Neural progenitor cell (in vitro differentiated cells): ENCODE measurements at places on chromosomes 4 and X. TPM values are rescaled to one million over a fixed set of nuclear protein-coding genes. Genes with fewer than 3 reads are reported as not detected.
A peak's percentile ranks its signal among the peaks of the same experiment; 100 is the strongest.

The GSX2 gene
- 0.59 TPM in 1 of 2 replicates, not detected in the other for total RNA-seq

The AFP gene
- total RNA-seq, result 0.62 TPM in 1 of 2 replicates, not detected in the other

The DMP1 gene
- not detected in 2 replicates for total RNA-seq

The MEPE gene
- not detected in 2 replicates for total RNA-seq

The CT45A2 gene
- total RNA-seq, result not detected in 2 replicates

The SAGE1 gene
- total RNA-seq, result not detected in 2 replicates

The ZNF732 gene
- not detected in 2 replicates for total RNA-seq

The PNMA5 gene
- total RNA-seq, result not detected in 2 replicates

The C1QTNF7 gene
- total RNA-seq, result not detected in 2 replicates

The MAGEA9B gene
- not detected in 2 replicates for total RNA-seq

DNA sequence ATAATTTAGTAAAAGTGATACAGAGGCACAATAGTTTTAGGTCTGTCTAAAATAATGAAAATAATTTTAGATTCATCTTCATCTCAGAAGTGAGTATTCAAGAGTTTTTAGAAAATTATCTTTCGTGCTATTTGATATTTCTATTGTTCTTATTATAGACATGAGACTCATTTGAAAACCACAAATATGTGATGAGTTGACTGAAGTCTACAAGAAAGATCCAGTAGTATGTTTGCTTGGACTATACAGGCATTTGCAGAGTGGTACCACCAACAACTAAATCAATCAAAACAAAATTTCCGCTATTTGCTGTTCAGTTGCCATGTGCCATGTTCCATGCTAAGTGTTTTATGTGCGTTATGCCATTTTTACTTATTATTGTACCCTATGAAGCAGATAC is 1318.5 kb downstream of the STIM2 start:
- H3K4me3 ChIP-seq, result no peak overlapping the region
- H3K27me3 ChIP-seq, result no peaks in the 10 kb centered on the region
- no peaks in the 10 kb centered on the region for H3K4me1 ChIP-seq
- no peak overlapping the region for H3K27ac ChIP-seq
- no peak for DNase-seq

GRCh38 chrX:105483011-105483410 is 262.5 kb upstream of the TEX13A start:
- DNase-seq, result no peak
- H3K27me3 ChIP-seq, result no peaks in the 10 kb centered on the region
- no peaks in the 10 kb centered on the region for H3K4me1 ChIP-seq

- peaks cover 42% of the 10 kb centered on the region for H3K27me3 ChIP-seq
- no peaks in the 10 kb centered on the region for H3K36me3 ChIP-seq
- H3K4me3 ChIP-seq, result peak overlapping the region; percentile 59
- DNase-seq, result no peak
- H3K27ac ChIP-seq, result no peak overlapping the region
These were observed 838 bp upstream of the ABCG2 start for GRCh38 chr4:88159229-88159725.

DNA sequence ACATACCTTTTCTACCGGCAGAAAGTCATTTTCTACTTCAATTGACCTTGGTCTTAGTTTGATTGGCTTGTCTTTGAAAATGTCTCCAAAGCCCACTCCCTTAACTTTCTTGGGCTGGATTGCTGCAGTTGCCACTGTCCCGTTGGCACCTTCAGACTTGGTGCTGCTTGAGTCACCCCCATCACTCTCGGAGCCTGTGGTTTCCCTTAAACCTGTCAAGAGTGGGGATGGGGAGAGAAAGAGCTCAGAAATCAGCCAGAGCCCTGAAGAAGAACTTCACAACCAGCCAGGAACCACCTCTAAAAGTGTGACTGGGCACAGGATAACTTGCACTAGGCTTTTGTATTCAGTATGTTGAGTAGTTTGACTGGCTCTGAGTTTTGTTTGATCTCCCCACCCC is 168.5 kb upstream of the MAP3K15 start:
- H3K27ac ChIP-seq, result no peak overlapping the region
- H3K36me3 ChIP-seq, result no peaks in the 10 kb centered on the region
- no peak overlapping the region for H3K4me3 ChIP-seq
- no peaks in the 10 kb centered on the region for H3K27me3 ChIP-seq
- no peak for DNase-seq

GRCh38 chr4:185660340-185660739 is 125.0 kb upstream of the PDLIM3 start:
- no peak for DNase-seq
- no peaks in the 10 kb centered on the region for H3K36me3 ChIP-seq
- no peaks in the 10 kb centered on the region for H3K27me3 ChIP-seq
- H3K4me1 ChIP-seq, result peaks cover 20% of the 10 kb centered on the region
- H3K4me3 ChIP-seq, result no peak overlapping the region

DNA sequence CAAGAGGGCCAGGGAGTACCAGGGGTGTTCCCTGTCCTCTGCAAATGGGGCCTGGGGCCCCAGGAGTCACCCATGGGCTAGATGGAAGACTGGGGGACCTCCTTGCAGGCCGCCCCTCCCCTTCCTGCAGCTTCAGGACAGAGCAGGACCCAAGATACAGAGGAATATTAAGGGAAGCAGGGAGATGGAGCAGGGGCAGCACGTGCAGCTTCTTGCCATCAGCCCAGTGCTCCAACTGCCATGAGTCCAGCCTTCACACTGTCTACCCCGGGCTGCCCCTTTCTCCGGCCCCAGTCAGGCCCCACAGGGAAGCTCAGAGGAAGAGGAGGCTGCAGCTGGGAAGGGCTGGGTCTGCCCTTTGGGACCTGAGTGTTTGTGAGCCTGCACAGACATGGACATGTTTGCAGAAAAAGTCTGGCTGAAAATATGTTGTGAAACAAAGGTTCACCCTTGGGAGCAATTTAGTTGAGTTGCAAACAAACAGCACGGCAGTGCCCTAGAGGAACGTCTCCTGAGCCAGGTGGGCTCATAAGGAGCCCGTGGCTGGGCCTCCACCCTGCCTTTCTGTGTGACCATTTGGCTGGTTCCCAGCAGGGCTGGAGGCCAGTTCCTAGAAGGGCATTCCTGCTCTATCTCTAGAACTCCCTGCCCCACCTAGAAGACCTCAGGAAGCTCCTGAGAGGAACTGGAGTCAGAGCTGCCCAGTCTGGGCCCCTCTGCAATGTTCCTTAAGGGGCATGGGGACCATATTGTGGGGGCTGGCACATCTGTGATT is 8.9 kb downstream of the FATE1 start:
- no peak overlapping the region for H3K27ac ChIP-seq
- H3K36me3 ChIP-seq, result no peaks in the 10 kb centered on the region
- H3K4me1 ChIP-seq, result no peaks in the 10 kb centered on the region
- H3K4me3 ChIP-seq, result no peak overlapping the region

- no peak overlapping the region for H3K27ac ChIP-seq
- DNase-seq, result no peak
- H3K4me1 ChIP-seq, result no peaks in the 10 kb centered on the region
- no peaks in the 10 kb centered on the region for H3K36me3 ChIP-seq
These were observed 56.8 kb downstream of the RXFP1 start for GRCh38 chr4:158578476-158578875.

DNA sequence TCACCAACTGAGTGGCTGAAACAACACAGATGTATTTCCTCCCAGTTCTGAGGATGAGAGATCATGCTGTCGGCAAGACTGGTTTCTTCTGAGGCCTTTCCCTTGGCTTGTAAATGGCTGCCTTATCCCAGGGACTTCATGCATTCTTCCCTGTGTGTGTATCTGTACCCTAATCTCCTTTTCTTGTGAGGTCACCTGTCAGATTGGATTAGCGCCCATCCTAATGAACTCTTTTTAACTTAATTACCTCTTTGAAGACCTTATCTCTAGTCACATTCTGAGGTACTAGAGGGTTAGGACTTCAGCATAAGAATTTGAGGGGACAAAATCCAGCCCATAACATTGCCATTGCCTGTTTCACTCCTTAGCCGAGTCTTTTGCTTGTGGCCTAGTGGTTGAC is 59.5 kb upstream of the TMEM150C start:
- no peaks in the 10 kb centered on the region for H3K36me3 ChIP-seq
- DNase-seq, result peak; percentile 80
- H3K27ac ChIP-seq, result peak overlapping the region; percentile 80
- H3K4me3 ChIP-seq, result peak overlapping the region; percentile 21
- H3K4me1 ChIP-seq, result peaks cover 31% of the 10 kb centered on the region

GRCh38 chr4:8108261-8108660 is 50.4 kb downstream of the ABLIM2 start:
- peaks cover 15% of the 10 kb centered on the region for H3K4me1 ChIP-seq
- DNase-seq, result no peak
- H3K27me3 ChIP-seq, result no peaks in the 10 kb centered on the region
- H3K27ac ChIP-seq, result no peak overlapping the region

- H3K27me3 ChIP-seq, result no peaks in the 10 kb centered on the region
- no peaks in the 10 kb centered on the region for H3K36me3 ChIP-seq
- no peaks in the 10 kb centered on the region for H3K4me1 ChIP-seq
- no peak for DNase-seq
- no peak overlapping the region for H3K4me3 ChIP-seq
These were observed 168.2 kb downstream of the ZNF518B start for GRCh38 chr4:10288830-10289537.

GRCh38 chr4:153062652-153063168 is 126.6 kb downstream of the FHDC1 start:
- peaks cover 19% of the 10 kb centered on the region for H3K4me1 ChIP-seq
- DNase-seq, result no peak
- H3K27ac ChIP-seq, result no peak overlapping the region
- H3K27me3 ChIP-seq, result no peaks in the 10 kb centered on the region
- no peak overlapping the region for H3K4me3 ChIP-seq

DNA sequence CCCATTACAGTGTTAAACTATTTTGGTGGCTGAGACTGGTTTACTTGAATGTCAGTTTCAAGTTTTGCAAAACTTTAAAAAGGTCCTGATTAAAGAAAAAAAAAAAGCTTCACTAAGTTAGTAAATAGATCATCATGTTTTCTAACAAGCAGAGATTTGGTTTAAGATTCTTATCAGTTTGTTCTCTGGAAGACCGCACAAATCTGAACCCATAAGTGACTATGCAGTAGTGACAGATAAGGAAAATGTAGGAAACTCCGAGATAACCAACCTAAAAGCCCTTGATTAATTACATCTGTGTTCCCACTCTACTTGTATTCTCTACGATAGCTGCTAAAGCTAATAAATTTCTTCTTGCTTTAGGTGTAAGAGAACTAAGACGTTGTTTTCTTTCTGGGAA is 1799.8 kb upstream of the ADGRL3 start:
- no peaks in the 10 kb centered on the region for H3K27me3 ChIP-seq
- DNase-seq, result no peak
- no peaks in the 10 kb centered on the region for H3K36me3 ChIP-seq
- no peak overlapping the region for H3K27ac ChIP-seq

DNA sequence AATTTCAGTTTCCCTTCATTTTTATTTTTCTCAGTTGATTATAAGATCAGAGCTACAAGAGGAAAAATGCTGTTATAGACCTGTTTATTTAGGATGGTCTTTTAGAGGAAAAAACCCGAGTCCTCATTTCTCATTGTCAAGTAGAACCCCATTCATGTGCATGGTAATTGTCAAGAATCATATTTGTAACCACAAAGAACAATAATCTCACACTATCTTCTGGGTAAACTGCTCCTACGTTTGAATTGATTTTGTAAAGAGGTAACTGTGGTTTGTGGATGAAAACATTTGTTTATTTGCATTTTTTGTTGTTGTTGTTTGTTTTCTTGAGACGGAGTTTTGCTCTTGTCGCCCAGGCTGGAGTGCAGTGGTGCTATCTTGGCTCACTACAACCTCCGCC is 23.8 kb downstream of the RAPGEF2 start:
- no peak overlapping the region for H3K4me3 ChIP-seq
- no peak overlapping the region for H3K27ac ChIP-seq
- no peaks in the 10 kb centered on the region for H3K36me3 ChIP-seq
- no peaks in the 10 kb centered on the region for H3K27me3 ChIP-seq
- DNase-seq, result no peak
- H3K4me1 ChIP-seq, result no peaks in the 10 kb centered on the region

GRCh38 chr4:106691749-106692148 is 323.2 kb upstream of the GIMD1 start:
- H3K4me1 ChIP-seq, result no peaks in the 10 kb centered on the region
- H3K4me3 ChIP-seq, result no peak overlapping the region
- no peaks in the 10 kb centered on the region for H3K36me3 ChIP-seq
- no peak overlapping the region for H3K27ac ChIP-seq
- peak; percentile 20 for DNase-seq

DNA sequence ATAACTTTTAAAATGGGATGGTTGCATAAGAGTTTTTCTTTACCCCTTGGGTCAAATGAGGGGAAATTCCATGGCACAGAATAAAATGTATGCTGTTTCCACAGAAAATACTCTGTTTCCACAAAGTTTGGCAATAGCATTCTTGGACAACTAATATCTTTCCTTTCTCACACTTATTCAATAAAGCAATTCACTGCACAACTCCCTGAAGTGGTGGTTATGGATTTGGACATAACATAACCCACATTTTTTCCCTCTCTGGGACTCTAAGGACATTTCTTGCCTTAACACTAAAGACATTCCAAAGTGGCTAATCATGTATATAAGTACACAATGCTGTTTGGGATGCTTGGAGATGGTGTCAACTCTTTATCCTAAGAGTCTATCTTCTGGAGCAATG is 51.7 kb upstream of the GPM6B start:
- DNase-seq, result no peak
- no peak overlapping the region for H3K4me3 ChIP-seq
- no peak overlapping the region for H3K27ac ChIP-seq
- H3K27me3 ChIP-seq, result no peaks in the 10 kb centered on the region
- H3K4me1 ChIP-seq, result peaks cover 2% of the 10 kb centered on the region

- H3K27ac ChIP-seq, result no peak overlapping the region
- no peak overlapping the region for H3K4me3 ChIP-seq
- H3K4me1 ChIP-seq, result peaks cover 8% of the 10 kb centered on the region
- DNase-seq, result peak; percentile 79
These were observed 37.4 kb downstream of the LHFPL1 start for GRCh38 chrX:112642349-112642748.

GRCh38 chrX:9414416-9414815 is 50.4 kb upstream of the TBL1X start:
- H3K27ac ChIP-seq, result no peak overlapping the region
- H3K36me3 ChIP-seq, result no peaks in the 10 kb centered on the region
- no peaks in the 10 kb centered on the region for H3K4me1 ChIP-seq
- H3K4me3 ChIP-seq, result no peak overlapping the region
- H3K27me3 ChIP-seq, result no peaks in the 10 kb centered on the region

- no peaks in the 10 kb centered on the region for H3K4me1 ChIP-seq
- no peak overlapping the region for H3K4me3 ChIP-seq
- no peaks in the 10 kb centered on the region for H3K36me3 ChIP-seq
- H3K27me3 ChIP-seq, result no peaks in the 10 kb centered on the region
- DNase-seq, result no peak
- no peak overlapping the region for H3K27ac ChIP-seq
These were observed 92.3 kb downstream of the GC start for GRCh38 chr4:71691416-71692073.

- H3K27ac ChIP-seq, result no peak overlapping the region
- H3K4me1 ChIP-seq, result peaks cover 35% of the 10 kb centered on the region
- no peaks in the 10 kb centered on the region for H3K27me3 ChIP-seq
- no peak for DNase-seq
- H3K4me3 ChIP-seq, result no peak overlapping the region
These were observed 81.4 kb downstream of the SH3RF1 start for GRCh38 chr4:169189372-169189771.
